ENCODE measurements at places on chromosomes 12 and 14.

DNA sequence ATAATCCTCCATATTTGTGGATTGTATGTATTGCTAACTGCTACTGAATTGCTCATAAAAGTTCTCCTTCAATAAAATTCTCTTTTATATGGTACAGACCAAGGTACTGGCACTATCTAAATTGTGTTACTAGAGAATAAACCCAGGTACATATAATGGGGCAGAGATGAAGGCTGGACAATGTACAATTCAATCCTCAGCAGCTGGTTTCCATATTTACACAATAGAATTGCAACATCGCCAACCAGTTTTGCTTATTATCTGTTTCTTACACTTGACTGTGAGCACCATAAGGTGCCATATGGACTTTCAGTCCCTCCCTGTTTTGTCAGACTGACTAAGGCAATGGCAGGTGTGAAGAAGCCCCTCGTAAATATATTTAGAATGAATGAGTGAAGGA is 18.1 kb downstream of the KITLG start:
- no peak for DNase-seq

- no peak for DNase-seq
Measured at GRCh38 chr12:57896115-57896433, 45.3 kb upstream of the ATP23 start.

- DNase-seq: no peak
Measured at GRCh38 chr12:108712165-108712924, 19.0 kb downstream of the CORO1C start.

DNA sequence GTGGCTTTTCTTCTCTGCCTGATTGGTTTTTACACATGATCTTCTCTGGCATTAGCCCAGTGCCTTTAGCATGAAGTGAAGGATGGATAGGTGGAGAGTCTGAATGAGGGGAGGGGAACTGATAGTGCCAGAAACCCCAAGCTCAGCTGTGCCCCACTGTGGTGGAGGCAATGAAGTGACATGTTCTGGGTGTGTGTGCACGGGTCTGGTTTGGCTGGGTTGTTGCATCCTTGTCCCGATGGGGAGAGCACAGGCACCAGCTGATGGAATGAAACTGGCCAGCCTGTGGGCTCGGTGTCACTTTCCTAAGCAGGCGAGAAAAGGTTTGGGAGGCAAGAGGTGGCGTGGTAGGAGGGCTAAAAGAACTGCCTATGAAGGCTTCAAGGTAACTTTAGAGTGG is 65.3 kb downstream of the CACNA1C start:
- no peak for DNase-seq

DNA sequence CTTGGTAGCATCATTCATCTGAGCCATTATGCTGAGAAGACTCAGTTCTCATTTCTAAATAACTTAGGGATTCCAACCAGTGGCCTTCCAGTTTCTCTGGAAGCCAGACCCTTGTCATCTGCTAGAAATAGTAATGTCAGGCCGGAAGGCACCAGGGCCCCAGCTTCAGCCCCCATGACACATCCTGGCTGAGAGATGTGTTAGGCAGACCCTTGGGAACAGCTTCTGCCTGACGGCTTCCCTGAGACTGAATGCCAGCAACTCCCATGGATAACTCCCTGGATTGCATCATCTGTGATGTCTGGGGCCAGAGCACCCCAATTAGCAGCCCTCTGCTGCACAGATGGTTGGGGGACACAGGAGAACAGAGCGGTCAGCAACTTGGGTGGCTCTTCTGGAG is 583.5 kb upstream of the TBX3 start:
- no peak for DNase-seq

DNA sequence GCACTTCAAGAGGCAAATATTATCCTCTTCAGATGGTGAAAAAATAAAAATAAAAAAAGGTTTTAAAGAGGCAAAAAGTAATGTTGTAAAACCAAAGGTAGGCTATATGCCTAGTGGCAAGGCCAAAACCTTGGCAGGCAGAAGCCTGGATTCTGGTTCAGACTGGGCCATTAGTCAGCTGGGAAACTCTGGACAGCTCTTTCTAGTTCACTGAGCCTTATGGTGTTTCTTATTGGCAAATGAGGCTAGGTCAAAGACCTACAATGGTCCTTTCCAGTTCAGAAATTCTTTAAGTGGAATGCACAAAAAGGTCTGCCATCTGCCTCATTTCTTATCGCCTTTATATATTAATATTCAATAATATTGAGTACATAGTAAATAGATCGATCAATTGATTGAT is 44.6 kb downstream of the PTPRB start:
- no peak for DNase-seq

All from T-helper 9 cell (primary cell).